ENCODE measurements at places on chromosomes 7 and 10.

DNA sequence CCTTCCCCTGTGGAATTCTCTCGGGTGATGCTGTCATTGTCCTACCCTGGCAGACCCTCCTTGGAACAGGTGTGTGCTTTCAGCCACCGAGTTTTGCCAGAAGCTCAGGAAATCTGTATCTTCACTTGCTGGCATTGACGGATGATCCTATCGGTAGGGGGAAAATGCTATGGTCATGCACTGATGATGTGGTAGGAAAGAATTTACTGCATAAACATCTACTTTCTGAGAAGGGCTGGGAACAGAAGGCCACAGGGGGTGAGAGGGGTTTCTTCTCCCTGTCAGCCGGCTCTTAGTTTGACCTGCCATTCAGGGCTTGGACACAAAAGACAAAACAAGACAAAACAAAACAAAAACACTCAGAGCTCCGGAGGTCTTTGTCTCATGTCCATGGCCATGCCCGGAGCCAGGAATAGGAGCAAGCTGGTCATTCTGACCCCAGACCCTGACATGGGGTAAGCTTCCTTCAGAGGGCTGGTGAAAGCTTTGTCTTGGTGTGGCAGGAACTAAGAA is 43.6 kb upstream of the CARD11 start:
- no peak overlapping the region for H3K27ac ChIP-seq
- H3K27me3 ChIP-seq, result peaks cover 7% of the 10 kb centered on the region
- DNase-seq, result no peak
- H3K4me1 ChIP-seq, result peaks cover 16% of the 10 kb centered on the region

- H3K27ac ChIP-seq, result no peak overlapping the region
- H3K36me3 ChIP-seq, result no peaks in the 10 kb centered on the region
- no peak for DNase-seq
- H3K4me1 ChIP-seq, result no peaks in the 10 kb centered on the region
Observed at GRCh38 chr10:66927971-66928770, 2.3 kb downstream of the LRRTM3 start.

- peak overlapping the region; percentile 84 for H3K27ac ChIP-seq
- H3K4me3 ChIP-seq, result peak overlapping the region; percentile 94
- H3K27me3 ChIP-seq, result no peaks in the 10 kb centered on the region
- no peak for DNase-seq
- peaks cover 37% of the 10 kb centered on the region for H3K4me1 ChIP-seq
Observed at GRCh38 chr7:150325110-150325611, 1.8 kb upstream of the ACTR3C start.

DNA sequence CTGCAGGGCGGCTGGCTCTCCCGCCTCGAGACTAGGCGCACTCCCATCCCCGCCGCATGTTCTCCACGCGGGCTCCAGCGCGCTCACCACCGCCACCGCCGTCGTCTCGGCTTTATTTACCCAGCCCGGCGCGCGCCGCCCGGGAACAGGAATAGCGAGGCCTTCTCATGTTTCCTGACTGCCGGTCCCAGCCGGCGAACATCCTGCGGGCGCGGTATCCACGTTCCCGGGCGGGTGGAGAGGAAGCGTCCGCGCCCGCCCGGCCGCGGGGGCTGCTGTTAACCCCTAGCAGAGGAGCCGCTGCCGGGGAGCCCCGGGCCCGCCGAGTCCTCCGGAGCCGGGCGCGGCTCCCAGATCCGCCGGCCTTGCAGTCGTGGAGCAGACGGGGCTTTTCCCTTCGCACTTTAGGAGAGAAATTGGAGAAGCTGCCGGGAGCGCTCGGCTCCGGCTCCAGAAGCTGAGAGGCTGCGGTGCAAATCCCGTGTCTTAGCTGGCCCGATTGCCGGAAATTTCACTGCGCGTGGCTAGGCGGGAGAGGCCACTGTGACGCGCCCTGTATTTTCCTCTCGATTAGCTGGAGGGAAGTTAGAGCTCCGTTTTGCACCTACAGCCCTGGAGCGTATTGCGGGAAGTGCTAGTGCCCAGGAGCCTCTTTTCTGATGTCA is at the start of gene MKX:
Gene MKX, minus strand, starts transcription at position 88 of the 665 bp plus-strand sequence. CDS start 2,404 bp downstream, outside the sequence.
- H3K36me3 ChIP-seq, result no peaks in the 10 kb centered on the region
- peaks cover 73% of the 10 kb centered on the region for H3K27me3 ChIP-seq
- peaks cover 18% of the 10 kb centered on the region for H3K4me1 ChIP-seq
- H3K27ac ChIP-seq, result peak within 1 kb of the TSS; percentile 6
- no peak for DNase-seq

DNA sequence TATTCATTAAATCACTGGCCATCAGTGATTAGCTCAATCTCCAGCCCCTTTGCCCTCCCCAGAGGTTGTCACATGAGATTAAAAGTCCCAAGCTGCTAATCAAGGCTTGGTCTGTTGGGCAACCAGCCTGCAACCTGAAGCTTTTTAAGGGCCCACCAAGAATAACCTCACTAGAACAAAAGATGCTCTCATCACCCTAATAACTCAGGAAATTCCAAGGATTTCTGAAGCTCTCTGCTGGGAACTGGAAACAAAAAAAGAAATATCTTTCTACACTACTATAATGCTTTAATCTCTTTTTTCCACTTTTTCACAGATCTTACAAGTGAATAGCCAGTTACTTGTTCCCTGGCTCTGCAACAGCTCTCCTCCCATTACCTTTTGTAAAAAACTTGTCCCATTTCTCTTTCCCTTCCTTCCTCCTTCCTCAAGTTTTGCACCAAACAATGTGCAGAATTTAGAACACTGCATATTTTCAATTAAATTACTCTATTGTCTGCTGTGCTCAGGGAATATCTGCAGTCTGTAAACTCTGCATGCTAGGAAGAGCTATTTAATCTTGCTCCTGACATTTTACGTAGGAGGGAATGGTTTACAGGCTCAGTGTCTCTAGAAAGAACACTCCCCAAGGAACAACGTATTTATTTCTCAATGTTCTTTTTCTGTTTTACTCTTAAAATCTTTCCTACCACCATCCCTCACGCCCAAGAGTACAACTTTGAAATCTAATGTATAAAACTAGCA is 169.1 kb downstream of the IMMP2L start:
- no peaks in the 10 kb centered on the region for H3K4me1 ChIP-seq
- no peak overlapping the region for H3K27ac ChIP-seq
- H3K4me3 ChIP-seq, result no peak overlapping the region
- no peaks in the 10 kb centered on the region for H3K27me3 ChIP-seq
